Muscle of arm (tissue), 14 donors: ENCODE measurements at places on chromosomes 1 and 21. TPM values are rescaled to one million over a fixed set of nuclear protein-coding genes. Genes with fewer than 3 reads are reported as not detected.

DNA sequence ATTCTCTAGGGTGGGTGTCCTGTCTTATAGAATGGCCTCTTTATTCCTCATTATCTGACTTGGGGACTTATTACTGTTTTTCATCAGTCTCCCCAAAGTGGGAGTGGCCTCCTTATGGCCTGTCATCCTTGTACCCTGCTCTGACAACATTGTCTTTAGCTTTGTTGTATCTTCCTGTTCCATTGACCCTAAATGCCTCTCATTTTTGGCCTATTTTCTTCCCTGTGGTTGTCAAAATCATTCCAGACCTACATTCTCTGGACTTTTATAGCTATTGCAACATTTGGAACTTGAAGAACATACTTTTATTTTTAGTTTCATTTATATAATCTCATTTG lies 9.7 kb downstream of the SFT2D2 start:
- DNase-seq = no peak

DNA sequence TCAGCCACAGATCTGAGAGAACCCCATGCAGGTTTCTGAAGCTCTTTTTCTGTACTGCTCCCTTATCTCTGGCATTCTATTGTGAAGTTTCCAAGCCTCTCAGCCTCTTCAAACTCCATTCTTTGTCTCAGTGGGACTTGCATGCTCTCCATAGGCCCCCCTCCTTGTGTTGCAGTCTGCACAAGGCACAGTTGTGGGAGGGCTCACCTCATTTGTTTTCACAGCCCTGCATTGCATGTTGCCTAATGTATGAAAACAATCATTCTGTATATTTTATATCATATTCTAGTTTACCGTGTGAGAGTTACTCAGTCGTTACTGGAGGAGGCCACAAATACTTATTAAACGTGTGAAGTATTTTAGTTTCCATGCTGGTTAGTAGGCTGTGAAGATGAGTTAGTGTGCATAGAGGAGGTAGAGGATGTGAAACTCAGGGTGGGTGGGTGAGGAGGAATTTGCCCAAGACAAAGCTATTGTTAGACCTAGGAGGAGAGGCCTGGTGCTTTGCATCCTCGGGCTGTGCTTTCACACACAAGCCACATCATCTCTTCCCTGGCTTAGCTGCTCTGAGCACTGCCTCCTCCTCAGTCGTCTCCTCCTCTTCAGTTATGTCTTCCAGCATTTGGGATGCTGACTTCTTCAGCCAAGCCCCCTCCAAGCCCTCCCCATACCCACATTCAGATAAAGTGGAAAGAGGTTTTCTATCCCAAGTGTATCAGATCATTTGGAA lies 7.8 kb upstream of the CHI3L2 start:
- DNase-seq = no peak

DNA sequence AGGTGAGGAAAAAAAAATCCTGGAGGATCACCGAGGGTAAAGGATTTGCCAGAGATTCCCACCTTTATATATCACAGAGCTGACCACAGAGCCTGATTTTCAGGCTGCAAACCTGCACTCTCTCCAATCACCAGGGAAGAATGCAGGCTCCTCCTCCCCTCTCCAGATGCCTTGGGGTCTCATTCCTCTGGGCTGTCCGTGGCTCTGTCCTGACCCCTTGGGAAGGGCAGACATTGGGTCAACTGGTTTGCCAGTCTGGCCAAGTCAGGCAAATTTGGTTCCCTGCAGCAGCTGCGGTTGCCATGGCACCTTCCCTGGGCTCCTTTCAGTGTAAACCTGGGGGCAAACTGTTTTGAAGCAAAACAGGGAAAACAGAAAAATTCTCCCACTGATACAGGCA lies 11.6 kb upstream of the OPRD1 start:
- no peak for DNase-seq

GRCh38 chr1:222181191-222181590 lies 366.7 kb downstream of the HHIPL2 start:
- DNase-seq = no peak

DNA sequence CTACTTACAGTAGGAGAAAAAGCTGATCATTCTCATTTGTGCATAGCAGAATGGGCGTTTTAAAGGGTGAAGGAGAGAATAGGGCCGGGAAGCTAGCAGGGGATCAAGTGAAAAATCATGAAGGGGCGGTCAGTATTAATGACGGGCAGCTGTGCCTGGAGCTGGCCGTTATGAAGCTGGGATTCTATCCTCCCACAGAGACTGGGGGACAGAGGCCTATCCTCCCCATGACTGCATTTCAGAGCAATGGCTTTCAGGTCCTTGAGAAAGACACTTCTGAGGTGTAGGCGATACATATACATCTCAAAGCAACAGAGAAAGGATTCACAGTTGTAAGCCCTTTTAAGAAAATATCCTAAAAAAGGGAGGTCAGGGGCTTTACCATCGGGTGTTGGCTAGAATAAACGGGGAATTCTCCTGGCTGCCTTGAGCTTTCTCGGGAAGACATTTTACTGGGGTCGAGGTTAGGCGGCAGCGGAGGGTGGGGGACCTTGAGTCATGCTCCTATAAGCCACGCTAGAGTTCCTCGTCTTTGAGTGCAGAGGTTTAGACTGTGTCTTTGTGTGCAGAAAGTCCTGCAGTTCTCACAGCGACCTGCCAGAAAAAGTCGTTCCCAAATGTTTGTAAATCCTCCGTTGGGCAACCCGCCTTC lies 559 bp upstream of the MTARC2 start:
- no peak for DNase-seq

Gene TYW3
- polyA plus RNA-seq = 14.3 TPM
